GM23338 (cell line): ENCODE measurements at places on chromosomes 7 and 10.

DNA sequence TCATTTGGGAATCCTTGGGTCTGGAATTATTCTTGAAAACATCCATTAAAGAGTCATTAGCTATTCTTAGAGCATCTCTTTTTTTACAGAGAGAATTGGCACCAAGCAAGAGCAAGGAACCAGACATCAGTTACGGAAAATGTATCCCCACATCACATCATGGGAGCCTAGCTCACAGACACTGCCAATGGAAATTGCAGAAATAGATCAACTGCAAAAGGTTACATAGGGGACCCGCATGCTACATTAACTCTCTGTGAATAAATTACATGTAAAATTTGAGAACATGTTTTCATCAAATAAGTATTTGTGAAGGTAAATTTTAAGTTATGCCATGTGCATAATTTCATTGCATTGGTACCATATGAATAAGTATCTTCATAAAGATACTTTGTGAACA lies 224.8 kb downstream of the ZNF248 start:
- DNase-seq: no peak

DNA sequence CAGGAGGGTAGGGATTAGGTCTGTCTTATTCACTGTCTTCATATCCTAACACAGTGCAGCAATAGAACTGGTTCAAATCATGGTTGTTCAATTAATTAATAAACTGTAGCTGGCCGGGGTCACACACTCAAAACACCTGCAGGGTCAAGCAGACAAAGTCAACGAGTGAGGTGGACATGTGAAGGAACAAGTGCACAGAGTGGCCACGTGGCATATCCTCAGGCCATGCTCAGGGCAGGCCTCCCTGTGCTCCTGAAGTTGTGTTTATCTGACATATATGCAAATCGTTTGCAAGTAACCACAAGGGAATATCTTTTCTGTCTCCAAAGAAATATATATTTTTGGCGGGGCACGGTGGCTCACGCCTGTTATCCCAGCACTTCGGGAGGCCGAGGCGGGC lies 98.5 kb upstream of the ZMIZ1 start:
- no peak for DNase-seq

- no peak for DNase-seq
Observed at GRCh38 chr10:4294996-4295792, 510.2 kb upstream of the KLF6 start.

- DNase-seq: no peak
Observed at GRCh38 chr7:30900053-30900452, 11.6 kb upstream of the AQP1 start.

DNA sequence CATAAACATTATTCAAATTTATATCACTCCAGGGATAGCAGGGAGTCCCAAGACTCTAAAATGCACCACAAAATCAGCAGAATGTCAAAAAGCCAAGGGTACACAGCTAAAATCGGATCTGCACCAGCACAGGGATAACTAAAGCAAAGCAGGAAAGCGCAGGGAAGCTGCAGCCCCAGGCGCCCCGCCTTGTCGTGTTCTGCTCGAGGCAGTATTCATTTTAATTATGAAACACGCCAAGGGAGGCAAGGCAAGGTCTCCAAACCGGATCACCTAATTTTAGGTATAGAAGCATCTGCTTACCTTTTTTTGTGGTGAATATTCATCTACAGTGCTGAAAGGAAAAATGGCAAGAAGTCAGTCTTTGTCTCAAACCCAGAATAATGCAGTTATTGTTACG lies 199.4 kb downstream of the RAPGEF5 start:
- DNase-seq: no peak

GRCh38 chr7:55065079-55065478 lies 46.3 kb downstream of the EGFR start:
- DNase-seq: no peak

- no peak for DNase-seq
Observed at GRCh38 chr7:70573071-70573661, 558.8 kb upstream of the GALNT17 start.

DNA sequence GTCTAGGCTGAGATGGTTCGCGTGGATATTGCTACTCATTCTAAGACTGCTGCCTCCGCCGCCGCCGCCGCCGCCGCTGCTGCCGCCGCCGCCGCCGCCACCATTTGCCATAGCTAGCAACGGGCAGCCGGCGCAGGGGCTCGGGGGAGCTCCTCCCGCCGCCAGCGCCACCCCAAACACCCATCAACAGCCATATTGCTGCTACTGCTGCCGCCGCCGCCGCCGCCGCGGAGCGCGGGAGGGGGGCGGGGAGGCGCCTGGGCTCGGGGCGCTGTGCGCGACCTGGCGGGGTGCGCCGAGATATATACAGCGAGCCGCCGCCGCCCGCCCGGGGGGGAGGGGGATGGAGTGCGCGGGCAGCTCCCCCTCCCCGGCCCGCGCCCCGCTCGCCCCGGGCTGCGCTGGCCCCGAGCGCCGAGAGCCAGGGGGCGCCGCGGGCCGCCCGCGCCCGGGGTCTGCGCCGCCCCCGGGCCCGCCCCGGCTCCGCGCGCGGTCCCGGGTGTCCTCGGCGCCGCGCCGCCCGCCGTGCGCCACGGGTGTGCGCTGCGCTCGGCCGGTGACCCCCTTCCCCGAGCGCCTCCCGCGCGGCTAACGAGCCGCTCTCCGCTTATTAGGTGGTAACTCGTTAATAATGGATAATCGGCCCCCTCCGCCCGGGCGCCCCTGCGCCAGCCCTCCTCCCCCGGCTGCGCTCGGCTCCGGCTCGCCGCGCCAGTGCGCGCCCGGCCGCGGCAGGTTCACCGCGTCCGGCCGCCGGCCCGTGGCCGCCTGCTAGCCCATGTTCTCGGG lies at the start of gene KCNMA1:
KCNMA1 (minus strand) TSS at position 277 of the 789 bp plus-strand sequence.
- peak; percentile 68 for DNase-seq

DNA sequence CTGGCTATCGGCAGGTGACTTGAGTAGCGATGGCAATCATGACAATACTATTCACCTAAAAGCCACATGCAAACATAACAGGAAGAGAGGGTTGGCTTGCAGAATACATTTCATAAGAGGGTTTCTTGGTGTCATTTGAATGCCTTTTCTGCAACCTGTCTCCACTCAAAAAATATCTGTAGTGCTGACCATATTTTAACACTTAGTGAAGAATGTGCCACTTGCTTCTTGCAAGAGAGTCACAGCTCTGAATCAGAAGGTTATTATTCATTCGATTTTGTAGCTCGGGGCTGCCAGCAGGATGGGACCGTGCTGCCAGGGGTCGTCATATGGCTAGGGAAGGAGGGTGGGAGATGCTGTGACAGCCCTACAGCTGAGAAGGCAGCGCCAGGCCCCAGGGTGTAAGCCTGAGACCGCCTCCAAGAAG lies 152.0 kb upstream of the PITRM1 start:
- DNase-seq: no peak

GRCh38 chr10:8498881-8499280 lies 444.4 kb downstream of the GATA3 start:
- no peak for DNase-seq

GRCh38 chr7:157007470-157008066 lies 2.9 kb downstream of the MNX1 start:
- DNase-seq: peak; percentile 48

DNA sequence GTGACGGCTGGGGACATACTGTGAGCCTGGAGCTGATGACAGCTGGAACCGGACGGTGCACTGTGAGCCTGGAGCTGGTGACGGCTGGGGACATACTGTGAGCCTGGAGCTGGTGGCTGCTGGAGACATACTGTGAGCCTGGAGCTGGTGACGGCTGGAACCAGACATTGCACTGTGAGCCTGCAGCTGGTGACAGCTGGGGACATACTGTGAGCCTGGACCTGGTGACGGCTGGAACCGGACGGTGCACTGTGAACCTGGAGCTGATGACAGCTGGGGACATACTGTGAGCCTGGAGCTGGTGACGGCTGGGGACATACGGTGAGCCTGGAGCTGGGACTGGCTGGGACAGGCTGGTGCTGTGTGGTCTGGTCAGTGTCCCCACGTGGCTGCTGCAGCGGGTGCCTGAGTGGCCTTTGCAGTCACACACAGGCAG lies 47.9 kb downstream of the PTPRN2 start:
- no peak for DNase-seq

- peak; percentile 46 for DNase-seq
Observed at GRCh38 chr10:75450644-75451640, 19.5 kb downstream of the LRMDA start.

DNA sequence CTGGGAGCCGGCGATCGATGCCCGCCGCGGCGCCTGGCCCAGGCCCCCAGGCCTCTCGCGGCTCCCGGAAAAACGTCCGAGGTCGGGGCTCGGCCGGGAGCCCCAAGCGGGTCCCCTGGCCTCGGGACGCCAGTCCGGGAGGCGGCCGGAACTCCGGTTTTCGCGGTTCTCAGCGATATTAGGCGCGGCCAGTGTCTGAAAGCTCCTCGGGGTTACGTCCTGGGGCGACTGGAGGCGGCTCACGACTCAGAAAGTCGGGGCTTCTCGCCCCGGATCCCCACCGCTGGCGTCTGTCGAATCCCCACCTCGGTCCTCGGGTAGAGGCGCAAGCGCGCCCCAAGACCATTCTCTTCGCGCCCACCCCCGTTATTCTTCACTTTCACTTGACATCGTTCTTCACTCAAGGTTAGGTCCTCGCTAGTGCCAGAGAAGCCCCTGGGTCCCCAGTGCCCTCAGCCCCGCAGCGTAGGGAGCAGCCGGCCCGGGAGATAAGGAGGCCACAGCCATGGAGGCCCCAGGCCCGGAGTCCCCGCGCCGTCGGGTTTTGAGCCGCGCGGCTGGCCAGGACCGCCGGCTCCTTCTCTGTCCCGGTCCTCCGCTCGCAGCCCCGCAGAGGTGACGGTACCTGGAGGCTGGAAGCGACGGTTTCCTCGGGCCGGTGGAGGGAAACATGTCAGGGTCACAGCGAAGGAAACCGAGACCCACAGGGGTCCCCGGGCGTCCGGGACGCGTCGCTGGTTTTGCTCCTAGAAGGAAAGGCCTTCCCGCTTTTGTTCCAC lies 35.2 kb upstream of the EBLN1 start:
- DNase-seq: peak; percentile 57

DNA sequence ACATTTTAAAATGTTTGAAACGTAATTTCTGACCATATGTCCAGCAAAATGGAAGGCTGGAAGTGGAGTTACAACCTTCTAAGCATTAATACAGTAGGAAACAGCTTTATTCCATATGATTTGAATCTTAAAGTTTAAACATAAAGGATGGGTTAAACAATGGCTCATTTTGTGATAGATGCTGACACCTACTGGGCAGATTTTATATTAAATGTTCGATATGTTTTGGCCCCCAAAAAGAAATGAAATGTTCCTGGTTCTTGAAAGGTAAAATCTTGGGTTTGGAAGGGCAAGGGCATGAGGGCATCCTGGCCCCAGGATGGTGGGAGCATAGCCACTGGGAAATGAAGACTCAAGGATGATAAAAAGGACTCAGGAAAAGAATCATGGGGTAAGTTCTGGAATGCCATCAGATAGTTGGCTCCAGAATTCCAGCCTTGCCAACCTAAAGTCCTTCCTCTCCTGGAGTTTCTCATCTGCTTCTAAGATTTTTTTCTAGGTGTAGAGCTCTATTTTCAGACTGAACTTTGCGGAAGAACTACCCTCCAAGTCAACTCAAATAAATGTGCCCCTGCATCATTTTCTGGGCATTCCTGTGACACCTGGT lies 34.6 kb upstream of the SLC35G1 start:
- DNase-seq: peak; percentile 39

DNA sequence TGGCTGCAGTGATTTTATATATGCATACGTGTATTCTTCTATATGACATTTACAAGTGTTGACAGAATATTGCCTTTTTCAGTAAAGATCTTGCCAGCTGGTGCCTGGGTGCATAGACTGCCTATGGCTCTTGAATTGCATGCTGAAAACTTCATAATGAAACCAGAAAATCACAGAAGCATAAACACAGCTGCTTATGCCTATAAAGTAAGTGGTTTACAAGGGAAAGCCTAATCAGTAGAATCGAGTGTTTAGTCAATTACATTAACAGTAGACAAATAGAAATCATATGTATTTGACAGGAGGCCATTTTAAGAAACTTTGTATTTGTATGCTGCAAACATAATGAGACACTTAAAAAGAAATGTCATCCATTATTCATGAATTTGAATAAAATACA lies 82.5 kb downstream of the TMEM168 start:
- DNase-seq: no peak
